Activated T-cell treated with anti-CD3 and anti-CD28 coated beads, Interleukin-2, amount 50 U/mL, for 72 hours (primary cell): ENCODE measurements at places on chromosomes 1 and 21.

DNA sequence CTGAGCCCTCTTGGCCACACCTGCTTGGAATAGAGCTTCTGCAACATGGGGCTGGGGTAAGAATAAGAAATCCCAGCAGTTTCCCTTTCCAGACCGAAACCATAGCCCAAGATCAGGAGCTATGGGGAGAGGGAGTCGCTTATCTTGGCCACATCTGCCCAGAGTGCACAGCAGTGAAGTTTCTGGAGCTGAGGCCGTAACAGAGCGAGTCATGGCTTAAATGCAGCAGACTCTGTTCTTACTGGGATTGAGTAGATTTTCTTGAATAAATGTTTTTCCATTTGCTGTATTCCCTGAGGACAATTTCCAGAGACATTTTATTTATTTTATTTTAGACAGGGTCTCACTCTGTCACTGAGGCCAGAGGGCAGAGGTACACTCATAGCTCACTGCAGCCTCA lies 33.5 kb downstream of the CFAP57 start:
- DNase-seq, result no peak

DNA sequence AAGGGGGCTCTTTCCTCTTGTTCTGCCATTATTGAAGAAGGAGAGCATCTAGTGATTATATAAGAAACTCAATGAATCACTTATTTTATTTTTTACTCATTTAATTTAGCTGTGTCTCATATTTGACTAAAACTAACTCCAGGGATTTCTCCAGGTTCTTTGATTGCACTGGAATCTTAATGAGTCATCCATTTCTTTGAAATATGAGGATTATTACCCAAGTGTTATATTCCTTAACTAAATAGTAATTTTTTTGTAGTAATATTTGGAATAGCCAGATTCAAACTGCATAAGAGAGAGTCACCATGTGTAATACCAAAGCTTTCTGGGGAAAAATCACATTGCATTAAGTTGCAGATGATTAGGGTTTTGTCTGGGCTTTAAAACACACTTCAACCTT lies 59.5 kb downstream of the NTMT2 start:
- no peak for DNase-seq

GRCh38 chr1:226782845-226783601 lies 43.9 kb upstream of the ITPKB start:
- DNase-seq, result no peak

DNA sequence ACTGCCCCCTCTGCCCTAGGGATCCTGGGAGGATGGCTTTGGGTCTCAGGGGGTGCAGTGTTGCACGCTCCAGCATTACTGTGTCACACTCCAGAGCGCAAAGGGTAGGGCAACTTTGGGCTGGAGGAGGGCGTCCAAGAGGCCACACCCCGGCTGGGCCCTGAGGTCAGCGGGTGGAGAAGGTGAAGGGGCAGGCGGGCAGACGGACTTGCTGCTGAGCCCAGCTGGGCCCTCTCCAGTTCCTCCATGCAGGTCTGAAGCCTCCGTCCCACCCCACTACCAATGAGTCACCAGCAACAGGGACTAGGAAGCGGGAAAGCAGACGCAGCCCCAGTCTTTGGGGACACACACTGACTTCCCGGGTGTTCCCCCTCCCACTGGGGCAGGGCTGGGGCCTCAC lies 116.0 kb downstream of the CASZ1 start:
- no peak for DNase-seq

GRCh38 chr1:108749081-108749480 lies 2.6 kb downstream of the STXBP3 start:
- DNase-seq, result no peak

GRCh38 chr1:21508580-21509350 lies 458 bp upstream of the ALPL start:
- DNase-seq, result peak; percentile 84

DNA sequence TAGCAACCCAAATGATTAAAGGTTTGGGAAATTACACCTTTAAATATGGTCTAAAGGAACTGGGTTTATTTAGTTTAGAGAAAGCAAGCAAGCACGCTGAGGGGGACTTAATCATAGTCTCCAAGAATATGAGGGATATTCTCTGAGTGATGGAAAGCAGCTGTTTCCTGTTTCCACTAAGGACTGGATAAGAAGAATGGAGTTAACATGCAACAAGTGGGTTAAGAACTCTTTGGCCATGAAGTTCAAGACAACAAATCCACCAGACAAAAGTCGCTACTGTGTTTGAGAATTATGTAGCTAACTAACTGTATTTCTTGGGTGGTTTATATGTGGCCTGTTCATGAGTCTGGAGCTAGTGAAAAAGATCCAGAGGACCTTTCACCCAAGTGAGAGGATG lies 85.7 kb downstream of the TGFB2 start:
- no peak for DNase-seq

- no peak for DNase-seq
Observed at GRCh38 chr1:24878045-24878444, 52.0 kb downstream of the RUNX3 start.

DNA sequence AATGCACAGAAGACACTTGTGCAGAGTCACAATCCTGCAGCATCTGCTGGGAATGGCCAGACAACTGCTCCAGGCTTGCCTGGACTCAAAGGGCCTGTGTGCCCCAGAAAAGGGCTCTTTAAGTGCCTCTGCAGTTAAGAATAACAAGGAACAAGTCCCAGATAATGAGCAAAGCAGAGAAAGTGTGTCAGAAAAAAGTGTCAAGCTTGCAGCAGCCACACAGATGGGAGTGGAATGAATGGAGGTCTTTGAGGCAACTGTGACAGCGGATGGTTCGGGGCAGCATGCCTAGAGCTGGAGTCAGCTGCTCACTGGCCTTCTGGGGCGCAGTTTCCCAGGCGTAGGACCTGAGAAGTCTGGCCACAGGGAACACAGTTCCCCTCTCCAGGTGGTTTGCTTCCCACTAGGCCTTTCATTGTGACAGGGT lies 5.1 kb downstream of the PARP1 start:
- no peak for DNase-seq

DNA sequence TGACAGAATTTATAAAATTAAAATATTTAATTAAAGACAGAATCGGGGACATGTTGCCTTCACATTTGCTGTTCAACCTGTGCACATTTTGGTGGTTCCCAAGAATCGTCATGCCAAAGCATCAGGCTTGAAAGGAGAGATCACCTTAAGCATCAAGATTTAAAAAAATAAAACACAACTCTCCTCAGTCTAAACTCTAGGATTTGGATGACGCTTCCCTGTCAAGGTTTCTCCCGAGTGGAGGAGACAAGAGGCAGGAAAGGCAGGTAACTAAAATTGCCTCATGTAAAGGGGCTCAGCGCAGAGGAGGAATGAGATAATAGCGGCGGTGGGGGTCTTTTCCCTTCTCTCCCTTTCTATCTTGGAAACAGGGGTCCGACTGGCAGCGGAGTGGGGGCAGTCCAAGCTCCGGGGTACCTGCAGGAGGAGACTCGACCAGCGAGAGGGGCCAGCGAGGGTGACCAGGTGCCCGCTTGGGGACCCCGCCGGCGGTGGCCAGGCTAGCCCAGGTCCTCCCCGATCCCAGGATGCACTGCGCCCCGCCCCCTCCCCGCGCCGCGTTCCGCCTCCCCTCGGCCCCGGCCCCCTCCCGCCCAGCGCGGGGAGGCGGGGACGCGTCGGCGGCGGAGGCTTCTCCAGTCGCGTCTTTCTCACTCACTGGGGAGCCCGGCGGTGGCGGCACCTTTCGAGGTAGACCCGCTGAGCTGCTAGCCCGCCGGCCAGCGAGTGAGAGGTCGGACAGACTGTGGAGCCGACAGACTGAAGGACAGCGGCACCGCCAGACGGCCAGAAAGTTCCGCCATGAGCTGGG lies at the start of gene FNBP1L:
TSS of gene FNBP1L (plus strand) at position 638 of the 811 bp plus-strand sequence. CDS start at position 802, 164 bp downstream.
- peak; percentile 76 for DNase-seq

GRCh38 chr1:178784131-178784536 lies 59.1 kb downstream of the RALGPS2 start:
- DNase-seq, result no peak

- peak; percentile 3 for DNase-seq
Observed at GRCh38 chr1:97137862-97138514, 416.4 kb downstream of the PTBP2 start.

GRCh38 chr21:35559829-35560225 lies 500.5 kb downstream of the SETD4 start:
- no peak for DNase-seq

- DNase-seq, result no peak
Observed at GRCh38 chr21:29074007-29074376, 544 bp upstream of the CCT8 start.

GRCh38 chr1:40014253-40014706 lies 26.2 kb upstream of the CAP1 start:
- DNase-seq, result no peak

- no peak for DNase-seq
Observed at GRCh38 chr1:207363871-207364270, 42.4 kb downstream of the CD55 start.

- no peak for DNase-seq
Observed at GRCh38 chr1:234469376-234469775, 9.6 kb downstream of the TARBP1 start.

DNA sequence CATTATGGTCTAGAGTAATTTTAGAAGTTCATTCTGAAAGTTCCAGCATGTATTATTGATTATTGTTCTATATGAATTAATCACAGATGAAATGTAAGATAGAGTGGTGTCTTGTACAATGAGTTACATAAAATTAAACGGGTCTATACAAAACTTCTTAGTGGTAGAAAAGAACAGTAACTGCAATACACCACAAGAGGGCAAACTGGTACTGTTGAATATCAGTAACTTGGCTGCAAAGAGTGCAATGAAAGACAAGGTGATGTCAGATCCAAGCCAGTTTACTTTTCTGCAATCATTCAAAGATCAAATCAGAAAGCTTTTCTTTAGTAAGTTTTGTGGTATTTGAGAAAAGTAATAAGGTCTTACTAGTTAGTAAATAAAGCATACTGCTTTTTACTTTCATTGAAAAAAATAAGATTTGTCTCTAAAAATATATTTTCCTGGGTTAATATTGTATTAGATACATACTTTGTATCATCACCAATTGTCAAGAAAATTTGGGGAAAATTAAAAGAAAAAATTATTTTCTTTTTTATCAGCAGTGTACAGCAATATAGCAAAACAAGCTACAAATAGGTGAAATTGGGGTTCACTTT lies 66.4 kb upstream of the BTG3 start:
- peak; percentile 6 for DNase-seq

DNA sequence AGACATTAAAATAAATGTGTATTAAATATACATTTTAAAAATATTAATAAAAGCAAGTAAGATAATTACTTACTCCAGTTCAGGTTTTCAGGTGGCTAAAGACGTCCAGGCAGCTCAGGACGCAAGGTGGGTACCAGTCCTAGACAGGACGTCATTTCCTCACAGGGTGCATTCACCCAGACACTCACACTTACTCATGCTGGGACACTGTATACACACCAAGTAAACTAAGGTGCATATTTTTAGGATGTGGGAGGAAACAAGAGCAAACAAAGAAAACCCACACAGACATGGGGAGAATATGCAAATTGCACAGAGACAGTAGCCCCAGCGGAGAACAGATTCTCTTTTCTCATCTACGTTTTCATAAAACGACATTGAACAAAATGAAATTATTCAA lies 457.9 kb downstream of the BRINP3 start:
- no peak for DNase-seq

GRCh38 chr1:46224966-46225365 lies 21.8 kb downstream of the LURAP1 start:
- no peak for DNase-seq

DNA sequence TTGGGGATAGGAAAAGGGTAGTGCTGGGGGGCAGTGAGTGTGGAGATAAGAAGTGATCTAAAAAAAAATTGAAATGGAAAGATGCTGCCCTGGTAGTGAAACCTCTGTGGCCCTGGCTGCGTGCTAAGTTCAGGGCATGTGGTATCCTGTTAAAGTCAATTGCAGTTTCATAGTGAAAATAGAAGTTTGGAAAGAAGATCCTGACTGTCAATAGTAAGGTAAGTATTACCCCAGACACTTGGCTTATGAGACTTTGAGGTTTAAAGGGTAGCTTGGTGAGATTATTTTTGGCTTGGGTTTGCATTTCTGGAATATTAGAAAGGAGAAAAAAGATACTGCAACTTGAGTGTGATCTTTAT lies 6.8 kb downstream of the ARID1A start:
- DNase-seq, result peak; percentile 31

- DNase-seq, result no peak
Observed at GRCh38 chr1:113660088-113660487, 99.2 kb downstream of the PHTF1 start.

GRCh38 chr1:57638239-57638638 lies 214.4 kb upstream of the DAB1 start:
- no peak for DNase-seq

DNA sequence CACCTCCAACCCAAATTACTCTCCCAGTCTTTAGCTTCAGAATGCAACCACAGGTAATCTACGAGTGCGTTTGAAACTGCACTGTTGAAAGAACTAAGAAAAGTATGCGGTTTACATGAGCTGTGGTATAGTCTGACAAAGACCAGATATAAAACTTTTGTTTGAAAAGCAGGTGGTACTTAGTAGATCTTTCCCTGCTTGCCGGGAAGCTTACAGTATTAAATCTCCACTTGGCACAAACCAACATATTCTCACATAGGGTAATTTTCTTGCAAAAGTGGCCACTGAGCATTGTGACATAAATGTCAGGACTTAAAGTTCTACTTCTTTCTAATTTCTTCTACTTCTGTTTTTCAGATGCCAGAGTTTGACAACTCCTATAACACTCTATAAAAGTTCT lies 8.4 kb downstream of the RGS2 start:
- no peak for DNase-seq

GRCh38 chr1:11700601-11701467 lies 9.3 kb downstream of the DRAXIN start:
- DNase-seq, result no peak

GRCh38 chr21:23160914-23161313 lies 2162.7 kb downstream of the NCAM2 start:
- no peak for DNase-seq

DNA sequence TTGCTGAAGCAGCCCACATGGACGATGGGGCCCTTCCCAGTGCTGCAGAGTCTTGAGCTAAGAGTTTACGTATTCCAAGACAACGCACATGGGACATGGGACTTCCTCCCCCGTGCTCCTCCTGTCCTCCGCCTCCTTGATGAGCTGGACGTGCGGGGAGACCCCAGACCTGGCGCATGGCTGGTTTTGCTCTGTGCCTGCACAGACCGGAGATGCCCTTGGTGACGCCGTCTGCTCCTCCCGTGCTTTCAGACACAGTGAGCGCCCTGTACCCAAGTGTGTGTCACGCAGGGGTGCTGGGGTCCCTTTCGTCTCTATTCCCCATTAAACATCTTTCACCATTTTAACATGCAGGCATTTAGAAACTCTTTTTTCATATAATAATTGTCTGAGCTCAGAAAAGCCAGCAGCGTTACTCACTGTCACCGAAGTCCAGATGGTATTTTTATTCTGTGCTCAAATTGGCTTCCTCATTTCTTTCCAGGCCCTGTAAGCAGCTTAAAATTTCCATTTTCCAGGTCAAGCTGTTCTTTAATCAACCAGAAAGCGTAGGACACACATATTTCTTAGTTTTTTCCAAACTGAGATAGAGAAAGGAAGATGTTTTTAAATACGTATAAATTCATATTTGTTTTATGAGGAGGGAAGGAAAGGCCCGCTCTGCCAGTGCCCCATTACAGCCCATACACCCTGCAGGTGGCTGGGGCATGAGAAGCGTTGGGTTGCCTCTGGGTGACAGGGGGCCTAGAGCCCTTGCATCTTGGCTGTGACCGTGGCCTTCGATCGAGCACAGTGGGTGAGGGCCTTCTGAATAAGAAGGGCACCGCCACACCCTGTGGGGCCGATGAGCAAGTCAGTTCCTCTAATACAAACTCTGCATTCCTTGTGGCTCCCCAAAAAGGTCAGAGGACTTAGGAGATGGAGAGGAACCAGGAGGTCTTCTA lies 17.9 kb upstream of the ZBTB21 start:
- DNase-seq, result no peak
